ENCODE measurements at places on chromosomes 11 and 22.

DNA sequence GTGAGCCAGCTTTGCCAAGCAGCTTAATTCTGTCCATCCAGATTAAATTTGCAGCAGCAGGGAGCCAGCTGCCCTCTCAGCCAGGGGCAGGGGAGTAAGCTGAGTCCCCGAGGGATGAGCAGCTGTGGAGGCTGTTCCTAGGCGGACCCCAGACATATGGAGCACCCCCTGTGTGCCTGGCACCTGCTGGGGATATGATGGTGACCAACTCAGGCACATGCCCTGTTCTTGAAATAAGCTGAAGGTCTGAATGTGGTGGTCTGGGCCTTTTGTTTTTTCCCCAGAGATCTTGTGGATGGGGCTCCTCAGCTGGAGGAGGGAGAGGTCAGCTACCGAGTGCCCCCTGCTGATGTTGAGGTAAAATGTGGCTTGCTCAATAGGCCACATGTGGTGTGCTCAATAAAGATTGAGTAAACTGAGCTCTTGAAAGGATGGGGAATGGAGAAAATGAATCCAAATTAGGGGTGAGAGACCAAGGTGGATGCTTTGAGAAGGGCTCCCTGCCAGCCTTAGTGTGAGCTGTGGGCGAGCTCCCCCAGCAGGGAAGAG, 103.3 kb upstream of the NNMT start:
- DNase-seq, result peak; percentile 9

DNA sequence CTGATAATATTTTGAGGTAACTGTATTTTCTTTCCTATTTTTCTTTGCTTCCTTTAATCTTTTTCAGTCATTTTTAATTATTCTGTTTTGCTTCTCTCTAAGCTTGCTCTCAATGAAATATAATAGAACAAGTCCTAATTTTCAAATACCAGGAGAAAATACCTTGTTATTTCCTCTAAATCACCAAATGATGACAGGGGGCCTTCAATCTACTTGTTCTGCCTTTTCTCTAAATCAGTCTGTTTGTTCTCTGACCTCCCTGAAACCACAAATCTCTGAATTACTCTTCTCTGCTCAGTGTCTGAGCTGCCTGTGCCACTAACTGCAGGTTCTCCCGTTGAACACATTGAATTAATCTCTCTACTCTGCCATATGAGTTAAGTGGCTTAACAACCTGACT, 286.2 kb downstream of the C11orf87 start:
- DNase-seq, result no peak

DNA sequence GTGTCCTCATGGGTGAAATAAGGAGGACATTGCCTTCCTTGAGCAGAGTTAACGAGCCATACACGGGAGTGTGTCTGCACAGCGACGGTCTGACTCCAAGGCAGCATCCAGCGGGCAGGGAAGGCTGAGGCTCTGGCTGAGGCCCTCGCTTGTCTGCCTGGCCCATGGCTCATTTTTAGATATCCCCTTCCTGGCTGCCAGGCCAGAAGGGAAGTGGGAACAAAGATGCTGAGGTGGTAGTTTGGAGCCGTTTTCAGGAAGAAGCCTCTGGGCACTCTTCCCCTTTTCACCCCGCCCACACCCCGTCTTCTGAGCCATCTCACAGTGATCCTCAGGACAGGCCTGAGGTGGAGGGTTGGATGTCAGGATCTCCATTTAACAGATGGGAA, 3.0 kb upstream of the SLCO2B1 start:
- no peak for DNase-seq

- DNase-seq, result no peak
Observed at GRCh38 chr11:66491315-66491935, 11.2 kb downstream of the DPP3 start.

GRCh38 chr22:33382436-33382835, 324.3 kb upstream of the SYN3 start:
- DNase-seq, result no peak

- no peak for DNase-seq
Observed at GRCh38 chr11:22976146-22976545, 115.9 kb upstream of the CCDC179 start.

All from CD4-positive, alpha-beta T cell treated with Interleukin-6 for 4 hours (primary cell).